Right ventricle myocardium inferior (tissue), 1 donor: ENCODE measurements at places on chromosomes 5 and 9. TPM values are rescaled to one million over a fixed set of nuclear protein-coding genes. Genes with fewer than 3 reads are reported as not detected.

Gene IFNW1
- not detected for total RNA-seq

Gene RGS7BP
- total RNA-seq: 6.5 TPM

Gene IL7R
- 0.65 TPM for total RNA-seq

Gene PCBD2
- 24.7 TPM for total RNA-seq

Gene EXOSC2
- 11.2 TPM for total RNA-seq

Gene ZNF483
- 4.2 TPM for total RNA-seq

Gene TRIM7
- 14.4 TPM for total RNA-seq

Gene GMCL2
- not detected for total RNA-seq

Gene CDH9
- total RNA-seq: not detected

Gene LRRC19
- not detected for total RNA-seq

Gene SETX
- total RNA-seq: 20.5 TPM

Gene SPATA31A3
- total RNA-seq: not detected

Gene CDKN2A
- total RNA-seq: 0.49 TPM

Gene SLC34A3
- total RNA-seq: not detected

Gene ENTPD8
- total RNA-seq: not detected

Gene INSYN2B
- 0.87 TPM for total RNA-seq

Gene TPRN
- 27.9 TPM for total RNA-seq

Gene MLANA
- total RNA-seq: not detected

Gene ARID3C
- total RNA-seq: not detected

Gene WNT8A
- total RNA-seq: not detected

Gene F12
- total RNA-seq: not detected

Gene BTNL9
- total RNA-seq: 37.6 TPM

Gene GRXCR2
- 5.5 TPM for total RNA-seq

Gene SPOCK1
- 35.5 TPM for total RNA-seq

Gene SYK
- 4.2 TPM for total RNA-seq

Gene SPINK4
- total RNA-seq: not detected

Gene SLC4A9
- not detected for total RNA-seq

Gene FEM1C
- 46.9 TPM for total RNA-seq
